Central memory CD8-positive, alpha-beta T cell (primary cell): ENCODE measurements at places on chromosomes 3 and 15.

DNA sequence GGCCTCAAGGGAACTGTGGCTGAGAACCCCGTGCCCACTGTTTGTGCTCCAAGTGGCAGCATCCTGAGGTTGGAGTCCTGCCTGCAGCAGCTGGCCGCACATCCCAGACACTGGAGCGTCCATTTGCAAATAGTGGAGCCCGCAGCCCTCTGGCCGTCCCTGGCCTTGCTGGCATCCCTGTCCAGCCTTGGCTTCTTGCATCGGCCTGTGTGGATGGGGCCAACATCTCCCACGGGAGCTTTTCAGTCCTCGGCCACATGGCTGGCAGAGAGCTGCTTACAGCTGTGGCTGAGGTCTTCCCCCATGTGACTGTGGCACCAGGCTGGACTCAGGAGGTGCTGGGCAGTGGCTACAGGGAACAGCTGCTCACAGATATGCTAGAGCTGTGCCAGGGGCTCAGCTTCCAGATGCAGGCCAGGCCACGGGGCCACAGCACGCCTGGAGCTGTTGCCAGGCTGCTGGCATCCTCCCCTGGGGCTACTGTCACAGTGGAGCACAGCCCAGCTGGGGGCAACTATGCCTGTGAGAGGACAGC, 71.2 kb downstream of the FAM43A start:
- DNase-seq: no peak

DNA sequence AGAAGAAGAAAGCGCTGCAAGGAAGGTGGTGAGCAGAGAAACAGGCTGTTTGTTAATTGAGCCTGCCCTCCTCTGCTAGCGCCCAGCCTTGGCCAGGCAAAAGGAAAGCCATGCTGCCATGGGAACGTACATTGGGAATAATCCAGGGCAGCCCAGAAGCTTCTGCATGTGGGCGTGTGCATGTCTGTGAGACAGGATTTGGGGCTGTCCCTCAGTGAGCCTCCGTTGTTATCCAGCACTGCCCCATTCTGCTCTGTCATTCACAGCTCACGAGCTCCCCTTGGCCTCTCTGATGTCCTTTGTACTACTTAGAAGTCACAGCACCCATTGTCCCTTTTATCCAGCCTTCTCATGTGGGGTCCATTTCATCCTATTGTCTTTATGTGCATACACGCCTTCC, 239.1 kb upstream of the ROPN1 start:
- no peak for DNase-seq

DNA sequence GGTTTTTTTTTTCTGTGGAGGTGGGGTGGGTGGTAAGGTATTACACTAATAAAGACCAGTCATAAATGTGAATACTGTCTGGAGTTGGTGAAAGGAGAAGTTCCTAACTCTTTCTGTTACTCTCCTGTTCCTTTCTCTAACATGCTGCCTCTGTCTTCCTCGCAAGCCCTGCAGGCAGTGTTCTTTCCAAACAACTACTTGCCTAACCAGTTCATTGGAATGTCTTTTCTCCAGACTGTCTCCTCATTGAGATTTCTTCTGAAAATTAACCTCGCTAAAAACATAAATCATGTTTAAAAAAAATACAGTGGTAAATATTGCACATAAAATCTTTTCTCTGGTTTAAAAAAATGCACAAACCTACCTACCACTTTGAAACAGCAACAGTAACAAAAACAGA, 135.2 kb downstream of the TP63 start:
- no peak for DNase-seq

- DNase-seq: no peak
These were observed 82.6 kb downstream of the PCCB start for GRCh38 chr3:136332776-136333175.

GRCh38 chr3:179269152-179269707, 18.3 kb upstream of the KCNMB3 start:
- DNase-seq: no peak

GRCh38 chr15:57821826-57822225, 115.3 kb downstream of the POLR2M start:
- no peak for DNase-seq

GRCh38 chr15:25527118-25527517, 88.3 kb upstream of the UBE3A start:
- DNase-seq: no peak

DNA sequence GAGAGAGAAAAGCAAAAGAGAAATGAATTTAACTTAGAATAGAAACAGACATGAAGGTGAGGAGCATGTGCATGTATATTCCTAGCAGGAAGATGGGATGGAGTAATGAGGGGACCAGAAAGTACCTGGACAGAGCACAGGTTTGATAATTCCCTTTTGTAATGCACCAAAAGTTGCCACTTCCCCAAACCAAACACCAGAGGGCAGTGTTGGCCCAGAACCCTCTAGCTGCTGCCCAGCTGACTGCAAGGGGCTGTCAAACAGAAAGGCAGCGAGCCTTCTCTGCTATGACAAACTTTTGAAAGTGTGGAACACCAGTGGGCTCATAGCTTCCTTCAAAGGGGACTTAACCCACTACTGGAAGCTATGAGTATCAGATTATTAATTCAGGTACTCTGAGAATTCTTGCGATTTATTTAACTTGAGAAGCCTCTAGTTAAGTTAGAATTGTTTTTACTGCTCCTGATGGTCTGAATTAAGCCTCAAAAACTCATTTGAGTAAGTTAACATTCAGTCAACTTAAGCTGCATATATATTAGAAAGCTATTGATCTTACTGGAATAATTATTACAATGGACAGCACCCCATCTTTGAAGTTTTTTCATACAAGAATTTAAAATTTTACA, 234.9 kb downstream of the NEK10 start:
- DNase-seq: peak; percentile 27

- DNase-seq: no peak
These were observed 140.2 kb downstream of the ITPR1 start for GRCh38 chr3:4633078-4634004.

DNA sequence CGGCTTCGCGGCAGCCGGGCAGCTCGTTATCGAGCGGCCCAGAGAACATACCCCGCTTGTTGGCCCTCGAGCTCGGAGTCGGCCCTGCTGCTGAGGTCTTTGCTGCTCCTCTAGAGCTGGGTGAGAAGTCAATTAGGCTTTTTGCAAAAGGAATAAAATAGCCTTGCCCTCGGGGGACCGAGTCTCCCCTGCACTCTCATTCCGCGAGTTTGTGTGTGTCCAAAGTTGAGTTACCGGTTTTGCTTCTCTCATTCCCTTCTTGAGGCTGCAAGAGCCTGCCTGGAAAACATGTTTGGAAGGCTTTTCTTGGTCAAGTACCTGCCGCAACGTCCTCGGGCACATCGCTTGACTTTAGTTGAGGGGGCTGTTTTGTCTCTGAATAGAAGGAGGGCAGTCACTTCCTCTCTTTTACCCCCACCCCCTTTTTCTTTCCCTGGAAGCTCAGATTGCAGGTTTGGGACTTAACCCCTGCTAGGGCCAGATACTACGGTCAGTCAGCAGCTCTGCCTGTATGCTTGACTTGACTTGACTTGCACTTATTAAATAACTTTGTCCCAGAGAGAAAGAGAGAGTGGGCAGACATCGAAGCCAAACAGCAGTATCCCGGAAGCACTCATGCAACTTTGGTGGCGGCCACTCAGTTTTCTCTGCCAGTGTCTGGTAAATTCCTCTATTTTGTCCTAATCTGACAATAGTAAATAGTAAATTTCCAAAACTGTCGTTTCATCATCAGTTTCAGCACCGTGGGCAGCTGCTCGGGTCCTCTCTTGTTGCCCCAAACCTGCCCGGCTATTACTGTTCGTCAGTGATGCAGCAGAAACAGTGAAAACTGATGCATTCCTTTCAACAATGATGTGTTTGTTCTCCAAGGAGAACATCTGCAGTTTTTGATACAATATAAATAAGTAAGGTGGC, 609 bp downstream of the RNF13 start:
- peak; percentile 15 for DNase-seq

DNA sequence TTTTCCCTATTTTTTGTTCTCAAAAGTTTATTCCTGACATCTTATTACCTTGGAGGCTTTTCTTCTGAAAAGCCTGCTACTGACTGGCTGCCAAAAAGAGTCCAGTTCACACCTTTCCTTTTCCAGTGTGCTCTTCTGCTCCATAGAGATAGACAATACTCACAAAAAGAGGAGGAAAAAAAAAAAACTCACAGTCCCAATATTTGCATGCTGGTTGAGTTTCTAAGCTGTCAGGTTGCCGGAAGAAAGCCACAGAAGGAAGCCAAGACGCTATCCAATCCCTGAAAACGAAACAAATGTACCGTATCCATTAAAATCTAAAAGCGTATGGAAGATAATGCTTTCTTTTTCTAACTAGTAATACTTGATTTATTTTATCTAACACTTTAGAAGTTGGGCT, 299.5 kb downstream of the CADM2 start:
- DNase-seq: no peak

GRCh38 chr3:53109190-53109589, 21.0 kb downstream of the RFT1 start:
- DNase-seq: no peak

DNA sequence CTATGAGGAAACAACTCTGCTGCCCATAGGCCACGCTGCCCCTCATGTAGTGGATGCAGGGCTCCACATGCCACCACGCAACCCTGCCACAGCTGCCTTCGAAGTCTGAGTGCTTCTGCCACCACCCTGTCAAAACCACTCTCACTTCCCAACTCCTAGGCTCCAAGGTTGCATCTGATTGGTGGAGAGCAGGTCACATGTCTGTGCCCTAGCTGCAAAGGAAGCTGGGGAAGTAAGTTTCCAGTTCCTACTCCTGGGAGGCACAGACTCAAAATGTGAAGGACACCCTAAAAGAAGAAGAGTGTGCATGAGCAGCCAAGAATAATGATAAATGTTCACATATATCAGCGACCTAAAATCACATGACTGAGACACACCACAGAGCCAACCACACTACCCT, 31.9 kb upstream of the TICRR start:
- no peak for DNase-seq

DNA sequence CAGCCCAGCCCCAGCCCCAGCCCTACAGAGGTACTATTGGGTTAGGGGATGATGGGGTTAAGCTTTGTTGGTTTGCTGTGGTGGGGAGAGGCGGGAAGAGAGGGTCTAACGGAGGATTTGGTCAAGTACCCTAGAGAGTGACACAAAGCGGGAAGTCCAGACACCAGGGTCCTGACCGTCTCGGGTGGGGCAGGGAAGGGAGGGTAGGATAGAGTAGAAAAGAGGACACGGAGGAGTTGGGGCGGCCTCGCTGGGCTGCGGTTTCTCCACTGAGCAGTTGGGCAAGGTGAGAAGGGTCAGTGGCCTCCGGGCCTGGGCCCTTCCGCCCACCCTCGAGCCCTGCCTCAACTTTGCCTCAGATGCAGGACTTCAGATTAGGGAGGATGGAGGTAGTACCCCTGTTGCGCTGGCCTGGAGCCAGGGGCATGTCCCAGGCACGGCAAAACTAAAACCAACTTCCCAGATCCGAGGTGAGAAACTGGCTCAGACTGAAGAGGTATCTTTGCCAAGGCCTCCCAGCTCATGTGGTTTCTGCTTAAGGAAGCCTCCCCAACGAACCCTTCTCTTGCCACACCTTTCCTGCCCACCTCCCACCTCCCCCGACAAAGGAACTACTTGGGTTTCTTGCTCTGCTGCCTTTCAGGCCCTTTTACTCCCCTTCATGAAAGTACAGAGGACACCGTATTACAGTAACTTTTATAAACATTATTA, 551 bp downstream of the PML start:
- no peak for DNase-seq

DNA sequence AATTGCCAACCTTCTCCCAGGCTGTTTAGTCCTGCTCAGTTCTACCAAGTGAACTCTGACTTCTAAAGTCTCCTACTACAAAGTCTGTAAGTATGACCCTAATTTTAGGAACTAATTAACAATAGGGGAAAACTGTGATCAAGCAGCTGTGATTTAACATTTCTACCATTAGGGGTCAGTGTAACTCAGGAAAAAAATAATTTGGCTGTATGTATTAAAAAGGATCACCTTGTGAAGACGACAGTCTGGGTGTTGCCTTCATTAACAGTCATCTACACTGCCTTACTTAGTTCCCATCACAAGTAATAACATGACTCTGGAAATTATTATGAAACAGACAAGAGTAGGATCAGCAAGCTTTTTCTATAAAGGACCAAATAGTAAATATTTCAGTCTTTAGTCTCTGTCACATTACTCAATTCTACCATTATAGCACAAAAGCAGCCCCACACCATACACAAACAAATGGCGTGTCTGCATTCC, 4.2 kb upstream of the NPHP3 start:
- no peak for DNase-seq

DNA sequence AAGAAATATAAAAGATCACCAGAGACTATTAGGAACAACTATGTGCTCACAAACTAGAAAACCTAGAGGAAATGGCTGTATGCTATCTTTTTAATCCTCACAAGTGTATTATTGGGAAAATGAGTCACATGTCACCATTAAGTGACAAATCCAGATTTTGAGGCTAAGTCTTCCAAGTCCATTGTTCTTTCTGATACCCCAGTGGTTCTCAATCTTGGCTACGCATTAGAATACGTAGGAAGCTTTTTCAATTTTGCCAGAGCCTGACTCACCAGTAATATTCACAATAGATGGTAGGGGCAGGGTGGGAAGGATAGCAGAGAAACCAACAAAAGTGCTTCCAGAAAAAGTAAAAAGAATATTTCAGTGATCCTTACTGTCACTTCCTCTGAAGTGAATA, 117.0 kb downstream of the FILIP1L start:
- DNase-seq: no peak

DNA sequence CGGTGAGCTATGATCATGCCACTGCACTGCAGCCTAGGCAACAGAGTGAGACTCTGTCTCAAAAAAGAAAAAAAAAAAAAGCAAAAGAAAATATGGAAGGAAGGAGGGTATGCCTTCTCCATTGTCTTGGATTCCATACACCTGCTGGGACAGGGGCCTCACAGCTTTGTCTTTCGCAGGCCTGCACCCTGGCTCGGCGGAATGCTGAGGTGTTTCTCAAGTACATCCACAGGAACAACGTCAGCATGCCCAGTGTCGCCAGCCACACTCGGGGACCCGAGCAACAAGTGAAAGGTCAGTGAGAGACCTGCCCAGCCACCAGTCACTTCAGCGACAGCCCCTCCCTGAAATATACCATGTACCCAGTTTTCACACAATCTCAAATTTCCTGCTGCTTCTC, 288.5 kb upstream of the UMPS start:
- DNase-seq: no peak

GRCh38 chr15:57340682-57341259, 35.5 kb upstream of the CGNL1 start:
- no peak for DNase-seq

GRCh38 chr3:185764980-185765370, 59.9 kb downstream of the IGF2BP2 start:
- DNase-seq: no peak

DNA sequence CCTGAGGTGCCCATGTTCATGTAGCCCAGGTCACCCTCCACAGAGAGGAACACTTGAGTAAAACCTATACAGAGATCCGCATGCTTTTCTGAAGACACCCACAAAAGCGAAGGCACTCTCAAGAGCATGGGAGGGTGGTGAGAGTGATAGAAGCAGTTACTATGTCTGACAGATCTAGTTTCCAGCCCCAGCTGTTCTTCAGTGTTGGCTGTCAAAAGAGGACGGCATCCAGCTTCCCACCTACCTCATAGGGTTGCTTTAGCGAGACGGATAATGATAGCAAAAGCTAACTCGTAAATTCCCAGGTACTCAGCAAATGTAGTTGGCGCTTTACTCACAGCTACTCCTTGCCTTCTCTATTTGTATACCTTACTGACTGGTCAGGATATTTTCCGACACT, 3.0 kb upstream of the MEX3B start:
- DNase-seq: no peak
